ENCODE measurements at places on chromosomes 12 and 14.
A peak's percentile ranks its signal among the peaks of the same experiment; 100 is the strongest.

DNA sequence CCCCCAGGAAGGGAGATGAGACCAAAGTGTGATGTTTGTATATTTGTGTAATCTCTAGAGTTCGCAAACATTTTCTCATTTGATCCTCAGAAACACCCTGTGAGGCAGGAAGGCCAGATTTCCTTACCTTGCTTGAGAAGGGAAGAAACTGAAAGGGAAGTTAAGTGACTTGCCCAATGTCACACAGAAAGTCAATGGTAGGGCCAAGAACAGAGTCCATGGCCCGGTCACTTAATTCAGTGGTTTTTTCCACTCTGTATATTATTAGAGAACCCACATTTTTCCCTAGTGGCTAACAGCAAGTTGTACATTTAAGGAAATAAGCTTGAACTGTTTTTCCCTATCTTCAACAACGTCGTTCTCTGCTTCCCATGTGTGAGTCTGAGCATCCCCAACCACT lies 25.6 kb upstream of the CHPT1 start:
- H3K27me3 ChIP-seq: no peaks in the 10 kb centered on the region
- no peak overlapping the region for H3K27ac ChIP-seq
- H3K4me3 ChIP-seq: no peak overlapping the region
- DNase-seq: no peak
- no peaks in the 10 kb centered on the region for H3K36me3 ChIP-seq

DNA sequence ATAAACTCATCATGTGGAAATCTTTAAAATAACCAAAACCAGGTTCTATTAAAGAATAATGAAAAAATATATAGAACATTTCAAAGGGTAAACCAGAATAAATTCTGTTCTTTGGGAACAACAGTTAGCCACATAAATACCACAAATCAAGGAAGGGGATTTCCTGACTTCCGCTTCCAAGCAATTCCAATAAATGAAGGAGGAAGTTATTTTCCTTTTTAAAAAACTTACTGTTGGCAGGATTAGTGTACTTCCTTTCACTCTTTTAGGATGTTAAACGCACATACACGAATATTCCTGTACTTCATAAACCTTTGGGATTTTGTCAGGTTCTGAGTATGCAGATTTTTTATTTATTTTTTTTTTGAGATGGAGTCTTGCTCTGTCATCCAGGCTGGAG lies 13.7 kb upstream of the LIMA1 start:
- no peak for DNase-seq
- H3K4me1 ChIP-seq: peaks cover 23% of the 10 kb centered on the region
- peak overlapping the region; percentile 1 for H3K4me3 ChIP-seq
- peak overlapping the region; percentile 76 for H3K27ac ChIP-seq
- H3K27me3 ChIP-seq: no peaks in the 10 kb centered on the region

DNA sequence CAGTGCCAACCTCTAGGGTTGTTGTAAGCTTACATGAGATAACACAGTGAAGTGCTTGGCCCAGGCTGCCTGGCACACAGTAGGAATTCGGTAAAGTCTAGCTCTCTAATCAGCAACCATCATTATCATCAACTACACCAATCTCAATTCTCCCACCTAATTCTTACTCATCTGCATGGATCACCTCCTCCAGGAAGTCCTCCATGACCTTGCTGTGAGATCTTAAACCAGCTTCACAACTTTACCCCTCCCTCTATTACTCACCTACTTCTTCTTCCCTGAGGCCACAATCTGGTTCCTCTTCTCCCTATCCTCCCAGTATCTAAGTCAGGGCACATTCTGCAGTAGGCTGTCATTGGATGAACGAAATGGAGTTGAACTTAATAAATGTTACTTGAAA lies 67.3 kb downstream of the GSC start:
- peaks cover 5% of the 10 kb centered on the region for H3K27me3 ChIP-seq
- H3K27ac ChIP-seq: no peak overlapping the region
- H3K4me3 ChIP-seq: no peak overlapping the region
- H3K36me3 ChIP-seq: no peaks in the 10 kb centered on the region
- no peaks in the 10 kb centered on the region for H3K4me1 ChIP-seq
- DNase-seq: no peak

DNA sequence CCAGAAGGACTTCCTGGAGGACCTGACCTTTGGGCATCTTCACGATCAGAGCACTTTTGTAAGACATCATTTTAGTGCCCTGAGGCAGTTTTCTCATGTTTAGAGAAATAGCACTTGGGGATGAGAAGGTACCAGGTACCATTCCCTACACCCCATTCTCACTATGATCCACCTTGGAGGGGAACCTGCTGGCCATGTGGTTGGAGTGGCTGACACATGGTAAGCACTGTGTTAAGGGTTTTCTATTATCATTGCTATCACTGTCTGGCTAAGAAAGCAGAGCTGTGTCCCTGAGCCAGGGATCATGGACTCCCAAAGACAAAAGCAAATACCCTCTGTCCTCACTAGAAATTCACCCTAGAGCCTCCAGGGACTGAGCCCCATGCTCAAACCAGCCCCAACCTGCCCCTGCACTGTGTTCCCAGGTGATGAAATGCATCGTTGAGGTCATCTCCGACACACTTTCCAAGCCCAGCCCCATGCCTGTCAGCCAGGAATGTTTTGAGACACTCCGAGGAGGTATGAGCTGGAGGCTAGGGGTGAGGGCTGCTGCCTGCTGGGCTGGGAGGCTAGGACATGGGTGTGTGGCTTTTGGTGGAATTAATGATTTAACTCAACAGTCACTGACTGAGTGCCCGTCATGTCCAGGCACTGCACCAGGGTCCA lies 3.4 kb downstream of the CHGA start:
- peaks cover 13% of the 10 kb centered on the region for H3K27me3 ChIP-seq
- no peak overlapping the region for H3K27ac ChIP-seq
- no peaks in the 10 kb centered on the region for H3K36me3 ChIP-seq
- no peak overlapping the region for H3K4me3 ChIP-seq
- DNase-seq: no peak

GRCh38 chr14:54175298-54175942 lies 218.8 kb upstream of the BMP4 start:
- no peak for DNase-seq
- H3K27me3 ChIP-seq: no peaks in the 10 kb centered on the region
- no peaks in the 10 kb centered on the region for H3K4me1 ChIP-seq
- H3K36me3 ChIP-seq: no peaks in the 10 kb centered on the region
- no peak overlapping the region for H3K27ac ChIP-seq

- no peaks in the 10 kb centered on the region for H3K36me3 ChIP-seq
- no peak overlapping the region for H3K27ac ChIP-seq
- peak; percentile 4 for DNase-seq
- H3K4me1 ChIP-seq: no peaks in the 10 kb centered on the region
- no peak overlapping the region for H3K4me3 ChIP-seq
Measured at GRCh38 chr14:104593710-104594136, 10.8 kb downstream of the TMEM179 start.

DNA sequence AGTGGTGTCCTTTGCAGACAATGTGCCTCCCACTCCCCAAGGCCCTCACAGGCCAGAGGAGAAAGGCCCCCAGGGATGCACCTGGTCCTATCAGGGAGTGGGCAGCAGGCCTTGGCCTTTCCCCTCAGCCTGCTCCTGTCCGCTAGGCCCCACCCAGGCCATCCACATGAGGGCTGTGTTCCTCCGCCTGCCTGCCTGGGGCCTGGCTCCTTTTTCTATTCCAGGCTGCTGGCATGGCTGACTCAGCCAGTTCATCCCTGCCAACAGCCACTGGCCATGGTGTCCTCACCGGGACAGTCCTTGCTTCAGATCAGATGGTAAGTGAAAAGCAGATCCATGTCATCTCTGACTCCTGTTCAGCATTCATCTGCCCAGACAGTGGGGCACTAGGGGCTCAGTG lies 13.4 kb downstream of the ISM2 start:
- no peaks in the 10 kb centered on the region for H3K36me3 ChIP-seq
- no peak for DNase-seq
- no peak overlapping the region for H3K27ac ChIP-seq
- H3K4me1 ChIP-seq: no peaks in the 10 kb centered on the region
- no peaks in the 10 kb centered on the region for H3K27me3 ChIP-seq

DNA sequence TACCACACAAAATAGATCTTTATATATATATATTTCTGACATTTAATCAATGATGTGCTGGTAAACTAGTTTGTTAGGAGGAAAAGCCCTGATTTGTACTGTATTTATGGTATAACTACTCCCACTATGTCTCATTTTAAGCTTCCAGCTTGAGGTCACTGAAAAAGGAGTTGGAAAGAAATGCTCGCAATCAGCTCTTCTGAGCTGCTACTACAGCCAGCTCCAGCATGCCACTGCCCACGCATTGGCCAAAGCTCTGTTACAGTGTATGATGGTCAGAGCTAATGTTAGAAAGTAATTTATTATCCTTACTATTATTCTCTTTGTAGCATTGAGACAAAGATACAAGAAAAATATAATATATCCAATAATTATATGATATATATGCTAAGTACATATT lies 55.0 kb upstream of the PCED1B start:
- H3K27ac ChIP-seq: no peak overlapping the region
- H3K27me3 ChIP-seq: no peaks in the 10 kb centered on the region
- H3K4me1 ChIP-seq: peaks cover 3% of the 10 kb centered on the region
- no peaks in the 10 kb centered on the region for H3K36me3 ChIP-seq
- DNase-seq: no peak
- no peak overlapping the region for H3K4me3 ChIP-seq

GRCh38 chr12:117187421-117187820 lies 2.8 kb downstream of the FBXO21 start:
- H3K4me3 ChIP-seq: no peak overlapping the region
- H3K36me3 ChIP-seq: peaks cover 57% of the 10 kb centered on the region
- DNase-seq: no peak
- H3K4me1 ChIP-seq: peaks cover 15% of the 10 kb centered on the region
- H3K27me3 ChIP-seq: no peaks in the 10 kb centered on the region
- no peak overlapping the region for H3K27ac ChIP-seq

- no peaks in the 10 kb centered on the region for H3K4me1 ChIP-seq
- no peaks in the 10 kb centered on the region for H3K36me3 ChIP-seq
- H3K4me3 ChIP-seq: no peak overlapping the region
Measured at GRCh38 chr12:113129664-113130456, 5.7 kb downstream of the RASAL1 start.

DNA sequence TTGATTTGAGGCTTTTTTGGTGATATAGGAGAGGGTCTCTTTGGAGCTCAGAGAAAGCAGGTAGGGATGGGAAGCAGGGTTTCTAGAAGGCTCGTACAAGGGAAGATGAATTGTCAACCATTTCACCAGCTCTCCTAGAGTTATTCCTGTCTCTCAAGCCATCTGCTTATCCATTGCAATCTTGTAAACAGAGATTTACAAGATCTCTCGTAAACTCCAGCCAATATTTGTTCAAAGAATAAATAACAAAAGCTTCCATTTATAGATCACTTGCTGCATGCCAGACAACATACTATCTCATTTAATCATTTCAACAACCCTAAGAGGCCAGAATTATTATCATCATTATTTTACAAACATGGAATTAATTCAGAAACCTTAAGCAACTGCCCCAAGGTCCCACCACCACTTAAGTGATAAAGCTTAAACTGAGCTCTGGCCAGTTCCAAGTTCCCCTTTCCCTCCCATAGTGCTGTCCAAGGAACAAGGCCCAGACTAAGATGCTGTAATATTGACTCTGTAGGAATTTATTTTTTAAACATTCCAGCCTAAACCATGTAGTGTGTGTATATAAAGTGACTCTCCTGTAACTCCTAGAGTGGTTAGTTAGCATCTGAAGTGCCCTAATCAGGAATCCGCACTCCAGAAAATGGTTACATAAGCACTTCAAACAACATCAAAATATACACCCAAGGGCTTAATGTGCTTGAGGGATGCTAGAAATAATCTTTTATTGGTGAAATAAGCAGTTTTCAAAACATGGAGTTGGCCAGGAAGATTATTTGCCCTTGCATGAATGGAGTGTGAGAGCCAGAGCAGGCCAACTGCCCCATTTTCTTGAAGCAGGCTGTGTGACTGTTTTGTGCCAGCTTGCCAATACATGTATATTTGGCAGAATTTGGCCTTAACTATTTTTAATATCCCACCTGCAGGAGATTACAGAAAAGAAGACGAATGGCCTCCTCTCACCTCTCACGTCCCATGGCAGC lies 2.8 kb upstream of the PLEKHH1 start:
- no peak overlapping the region for H3K4me3 ChIP-seq
- H3K27ac ChIP-seq: no peak overlapping the region

DNA sequence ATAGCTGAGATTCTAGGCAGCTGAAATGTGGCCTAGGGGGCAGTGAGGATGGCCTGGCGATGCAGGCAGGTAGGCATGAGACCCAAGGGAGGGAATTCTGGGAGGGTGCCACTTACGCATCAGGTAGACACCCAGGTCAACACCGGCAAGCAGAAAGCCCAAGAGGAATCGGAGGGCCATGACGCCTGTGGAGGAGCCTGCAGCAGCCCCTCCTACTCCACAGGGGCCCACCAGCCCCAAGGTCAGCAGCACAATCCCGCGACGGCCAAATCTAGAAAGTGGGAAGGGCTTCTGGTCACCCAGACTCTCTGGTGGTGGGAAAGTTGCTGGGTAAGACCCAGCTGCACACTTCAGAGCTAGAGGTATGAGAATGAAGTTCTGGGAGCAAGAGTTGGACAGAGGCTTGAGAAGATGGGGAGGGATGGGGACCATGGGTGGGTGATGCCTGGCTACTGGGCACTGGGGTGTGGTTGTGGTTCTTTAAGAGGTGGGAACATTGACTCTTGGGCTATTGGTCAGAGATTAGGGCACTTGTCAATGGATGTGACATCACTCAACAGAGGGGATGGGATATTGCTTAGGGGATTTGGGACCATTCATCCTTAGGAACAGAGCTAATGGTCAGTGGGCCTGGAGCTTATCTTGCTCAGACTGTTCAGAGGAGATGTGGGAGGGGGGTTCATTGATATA lies 3.4 kb downstream of the SLC22A17 start:
- no peaks in the 10 kb centered on the region for H3K36me3 ChIP-seq
- peaks cover 4% of the 10 kb centered on the region for H3K27me3 ChIP-seq
- DNase-seq: no peak
- peaks cover 11% of the 10 kb centered on the region for H3K4me1 ChIP-seq
- H3K4me3 ChIP-seq: no peak overlapping the region

- H3K4me3 ChIP-seq: no peak overlapping the region
- no peaks in the 10 kb centered on the region for H3K4me1 ChIP-seq
- no peak for DNase-seq
- no peaks in the 10 kb centered on the region for H3K36me3 ChIP-seq
Measured at GRCh38 chr14:57999471-57999870, 133.6 kb upstream of the SLC35F4 start.

DNA sequence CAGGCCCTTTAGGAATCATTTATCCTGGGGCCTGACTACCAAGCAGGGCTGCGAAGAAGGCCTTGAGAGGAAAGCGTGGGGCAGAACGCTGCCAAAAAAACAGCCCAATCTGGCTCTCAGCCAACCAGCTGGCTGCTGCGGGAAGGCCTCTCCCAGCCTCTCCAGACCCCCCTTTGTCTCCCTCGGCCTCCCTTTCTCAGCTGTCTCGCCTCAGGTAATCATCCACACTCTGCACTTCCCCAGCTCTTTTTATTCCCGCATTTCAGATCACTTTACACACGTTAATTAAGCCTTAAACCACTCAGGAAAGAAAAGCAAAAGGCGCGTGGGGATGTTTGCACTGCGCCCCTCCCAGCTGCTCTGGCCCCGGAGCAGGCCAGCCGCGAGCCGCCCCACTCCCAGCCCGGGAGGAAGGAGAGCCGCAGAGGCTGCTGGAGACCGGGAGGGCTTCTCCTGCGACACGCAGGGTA lies 208.2 kb upstream of the FOXN3 start:
- peaks cover 16% of the 10 kb centered on the region for H3K4me1 ChIP-seq
- no peaks in the 10 kb centered on the region for H3K27me3 ChIP-seq
- peak overlapping the region; percentile 46 for H3K27ac ChIP-seq
- no peaks in the 10 kb centered on the region for H3K36me3 ChIP-seq

GRCh38 chr14:34461334-34462131 lies 507 bp downstream of the SPTSSA start:
- DNase-seq: peak; percentile 70
- no peaks in the 10 kb centered on the region for H3K27me3 ChIP-seq
- peak overlapping the region; percentile 80 for H3K4me3 ChIP-seq
- H3K36me3 ChIP-seq: no peaks in the 10 kb centered on the region
- peaks cover 18% of the 10 kb centered on the region for H3K4me1 ChIP-seq
- peak overlapping the region; percentile 93 for H3K27ac ChIP-seq
